ENCODE measurements at places on chromosomes 4 and X. TPM values are rescaled to one million over a fixed set of nuclear protein-coding genes. Genes with fewer than 3 reads are reported as not detected.

GRCh38 chrX:39519566-39520301 is 578.0 kb downstream of the BCOR start:
- no peak for DNase-seq

DNA sequence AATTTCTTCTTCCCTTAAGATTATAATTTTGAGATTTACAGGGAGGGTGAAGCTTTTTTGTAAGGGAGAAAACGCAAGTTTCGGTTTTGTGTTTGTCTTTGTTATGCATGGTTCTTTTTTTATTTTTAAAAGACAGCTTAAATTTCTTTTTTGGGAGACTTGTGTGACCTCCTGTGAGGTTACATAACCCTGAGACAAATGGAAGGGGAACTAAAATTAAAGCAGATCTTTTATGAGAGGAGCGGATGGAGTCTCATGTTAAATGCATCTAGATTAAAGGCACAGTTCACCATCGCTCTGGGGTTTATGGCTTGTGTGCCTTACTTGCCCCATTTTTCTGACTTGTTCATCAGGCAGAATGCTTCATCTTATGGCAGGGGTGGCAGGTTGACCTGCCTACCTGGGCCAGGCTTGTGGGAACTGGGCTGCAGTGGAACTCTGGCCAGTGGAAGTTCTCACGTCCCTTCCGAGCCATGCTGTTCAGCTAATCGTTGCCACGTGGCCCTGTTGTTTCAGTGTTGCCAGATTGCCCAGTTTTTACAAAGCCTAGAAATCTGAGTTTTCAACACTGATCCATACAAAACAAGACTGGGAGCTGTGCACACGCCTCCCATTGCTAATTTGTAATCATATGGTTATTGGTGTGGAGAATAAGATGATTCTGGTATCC is 291.8 kb downstream of the ARHGAP10 start:
- DNase-seq = no peak

DNA sequence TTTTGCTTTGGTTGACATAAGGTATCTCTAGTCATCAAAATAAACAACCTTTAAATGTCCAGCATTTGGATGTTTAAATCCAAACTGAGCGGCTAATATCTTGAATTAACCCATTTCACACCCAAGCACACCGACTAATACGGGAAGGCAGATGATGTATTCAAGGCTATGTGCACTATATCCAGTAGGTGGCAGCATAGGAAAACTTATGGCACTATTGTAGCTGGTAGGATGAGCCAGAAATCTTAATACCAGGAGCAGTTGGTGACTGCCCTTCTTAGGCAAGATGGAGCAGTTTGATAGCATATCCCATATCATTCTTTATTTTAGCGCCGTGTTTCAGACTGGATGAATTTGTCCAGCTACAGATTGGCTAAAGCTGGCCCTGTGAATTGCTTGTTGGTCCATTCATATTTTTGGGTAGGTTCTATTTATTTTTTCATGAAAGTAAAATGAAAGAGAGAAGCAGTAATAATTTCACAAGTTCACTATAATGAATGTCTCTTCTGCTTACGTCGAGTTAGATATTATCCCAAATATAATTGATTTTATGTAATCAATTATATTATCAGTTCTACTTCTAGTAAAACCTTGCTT is 24.4 kb downstream of the UCHL1 start:
- DNase-seq = peak; percentile 78

MAGEA2B gene
- not detected for total RNA-seq

DNA sequence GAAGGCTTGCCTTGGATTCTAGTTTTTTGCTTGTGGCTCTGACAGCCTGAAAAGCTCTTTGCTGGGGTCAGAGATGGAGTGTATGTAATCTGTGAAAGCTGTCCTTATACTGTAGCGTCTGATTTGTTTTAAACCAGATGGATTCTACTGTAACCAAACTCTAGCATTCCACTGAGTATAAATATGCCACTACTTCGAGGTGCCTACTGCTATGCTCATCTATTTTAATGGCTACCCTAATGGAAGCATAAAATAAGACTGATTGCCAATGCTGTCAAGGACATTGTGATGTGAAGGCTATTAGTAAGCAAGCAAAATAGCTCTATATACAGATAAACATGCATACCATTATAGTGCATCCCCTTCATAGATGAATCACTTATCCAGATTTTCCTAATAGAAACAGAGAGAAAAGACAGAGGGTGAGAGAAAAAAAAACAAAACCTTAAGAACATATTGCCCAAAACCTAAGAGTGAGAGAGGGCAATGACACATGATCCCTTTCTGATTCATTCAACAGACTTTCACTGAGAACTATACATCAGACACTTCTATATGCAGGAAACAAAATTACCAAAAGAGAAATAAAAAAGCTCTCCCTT is 1025.8 kb upstream of the LCORL start:
- no peak for DNase-seq

RS1 gene
- total RNA-seq = not detected

DNA sequence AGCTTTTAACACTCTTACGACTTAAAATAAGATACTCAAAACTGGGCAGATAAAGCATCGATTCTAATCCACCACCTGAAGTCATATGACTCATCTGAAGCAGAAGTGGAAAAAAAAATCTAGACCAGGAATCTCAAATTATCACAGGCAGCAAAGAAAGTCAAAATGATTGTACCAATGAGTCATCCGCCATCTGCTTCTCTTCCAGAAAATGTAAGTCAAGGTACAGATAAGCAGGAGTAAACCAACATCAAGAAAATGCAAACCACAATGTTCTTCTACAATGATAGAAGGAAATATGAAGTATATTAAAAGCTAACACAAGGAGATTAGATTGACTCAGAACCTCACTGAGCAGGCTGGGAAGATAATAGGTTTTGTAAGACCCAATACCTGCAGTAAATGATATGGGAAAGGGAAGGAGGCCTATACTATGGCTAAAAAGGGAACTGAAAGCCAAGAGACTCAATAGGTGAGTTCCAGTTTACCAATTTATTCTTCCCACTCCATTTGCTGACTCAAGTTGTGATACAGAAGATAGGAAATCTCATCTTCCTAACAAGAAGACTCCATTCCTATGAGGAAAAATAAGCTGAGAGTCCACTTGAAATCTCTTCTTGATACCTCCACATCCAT is 88.4 kb upstream of the TET2 start:
- no peak for DNase-seq

STBD1 gene
- total RNA-seq = 3.5 TPM

- no peak for DNase-seq
Observed at GRCh38 chr4:102575369-102576129, 74.4 kb downstream of the NFKB1 start.

DNA sequence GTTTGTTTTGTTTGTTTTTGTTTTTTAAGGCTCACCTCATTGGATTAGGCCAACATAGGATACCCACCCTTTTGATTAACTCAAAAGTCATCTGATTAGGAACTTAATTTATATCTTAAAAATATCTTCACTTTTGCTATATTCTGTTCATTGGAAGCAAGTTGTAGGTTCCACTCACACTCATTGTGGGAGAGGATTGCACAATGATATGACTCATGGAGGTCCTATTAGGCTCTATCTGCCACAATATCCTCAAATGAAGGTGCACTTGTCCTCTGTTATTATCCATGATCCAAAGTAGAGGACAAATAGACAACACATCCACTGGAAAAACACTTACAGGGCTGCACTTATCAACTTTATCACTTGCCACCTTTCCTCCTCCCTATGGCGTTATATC is 60.5 kb upstream of the ADAMTS3 start:
- no peak for DNase-seq

GRCh38 chr4:88804234-88804633 is 106.6 kb upstream of the NAP1L5 start:
- DNase-seq = no peak

GRCh38 chr4:181959121-181959520 is 284.1 kb upstream of the TENM3 start:
- no peak for DNase-seq

DNA sequence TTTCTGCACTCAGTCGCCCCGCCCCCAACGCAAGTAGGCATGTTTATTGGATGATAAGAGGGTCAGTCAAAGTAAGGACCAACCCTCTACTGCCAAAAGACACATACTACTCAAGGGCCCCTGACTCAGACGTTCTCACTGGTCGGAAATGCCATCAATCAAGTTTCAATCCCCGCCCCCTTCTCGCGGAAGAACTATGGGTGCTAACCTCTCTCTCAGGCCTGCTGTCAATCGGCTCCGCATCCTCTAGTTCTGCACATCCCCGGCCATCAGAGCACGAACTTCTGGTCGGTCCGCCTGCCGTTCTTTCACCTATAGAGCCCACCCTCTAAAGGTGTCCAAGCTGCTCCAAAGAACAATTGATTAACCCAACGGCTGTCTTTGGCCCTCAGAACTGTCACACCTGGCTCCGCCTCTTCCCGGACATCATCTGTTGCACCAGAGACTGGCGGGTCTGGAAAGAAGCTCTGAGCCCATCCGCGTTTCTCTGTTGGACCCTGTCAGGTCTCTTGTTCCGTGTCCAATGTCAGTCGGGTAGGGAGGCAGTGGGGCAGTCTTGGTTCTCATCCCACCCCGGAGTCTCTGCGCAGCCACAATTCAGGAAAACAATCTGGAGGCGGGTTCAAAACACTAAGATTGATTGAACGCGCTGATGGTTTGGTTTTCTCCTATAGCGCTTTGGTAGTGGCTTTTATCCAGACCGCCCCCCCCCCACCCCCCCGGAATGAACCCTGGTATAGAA is 15.2 kb downstream of the NDUFB11 start:
- DNase-seq = peak; percentile 77

GRCh38 chr4:185322803-185323202 is 72.9 kb downstream of the LRP2BP start:
- DNase-seq = no peak

- DNase-seq = no peak
Observed at GRCh38 chrX:153773218-153773611, 7.6 kb upstream of the SRPK3 start.

EXOC1L gene
- total RNA-seq = not detected

SMAD1 gene
- 264 TPM for total RNA-seq

DNA sequence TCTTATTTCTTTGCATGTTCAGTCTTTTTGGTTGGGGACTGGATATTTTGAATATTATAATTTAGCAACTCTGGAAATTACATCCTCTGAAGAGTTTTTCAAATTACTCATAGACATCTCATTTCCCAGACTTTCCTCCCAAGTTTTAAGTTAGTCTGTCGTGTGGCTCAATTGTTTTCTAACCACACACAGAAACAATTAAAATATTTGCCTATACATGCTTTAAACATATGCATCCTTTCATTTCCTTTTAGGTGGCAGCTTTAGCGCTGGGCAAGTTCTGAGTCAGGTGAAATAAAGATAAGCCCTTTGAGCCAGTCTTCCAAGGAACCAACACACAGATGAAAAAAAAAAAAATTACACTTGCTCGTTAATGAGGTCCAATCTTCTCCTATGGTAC is 307.0 kb upstream of the SPOCK3 start:
- DNase-seq = no peak

DNA sequence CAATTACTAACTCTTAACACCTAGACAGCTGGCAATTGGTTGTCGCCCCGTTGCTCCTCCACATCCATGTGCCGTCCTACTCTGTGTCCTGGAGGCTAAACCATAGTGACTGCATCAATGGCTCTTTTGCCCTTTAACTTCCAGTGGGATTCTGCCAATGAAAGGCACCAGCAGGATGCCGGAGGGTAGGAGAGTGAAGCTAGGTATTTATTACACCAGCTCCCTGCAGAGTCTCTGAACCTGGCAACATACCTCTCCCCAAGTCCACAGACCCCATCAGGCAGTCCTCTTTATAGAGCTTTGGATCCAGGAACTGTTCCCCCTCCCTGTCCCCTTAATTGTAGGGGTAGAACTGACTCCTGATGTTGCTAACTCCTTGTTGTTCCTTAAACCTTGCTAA is 426.8 kb downstream of the HNRNPD start:
- DNase-seq = no peak

- no peak for DNase-seq
Observed at GRCh38 chrX:19675731-19676130, 160.4 kb upstream of the MAP3K15 start.

DNA sequence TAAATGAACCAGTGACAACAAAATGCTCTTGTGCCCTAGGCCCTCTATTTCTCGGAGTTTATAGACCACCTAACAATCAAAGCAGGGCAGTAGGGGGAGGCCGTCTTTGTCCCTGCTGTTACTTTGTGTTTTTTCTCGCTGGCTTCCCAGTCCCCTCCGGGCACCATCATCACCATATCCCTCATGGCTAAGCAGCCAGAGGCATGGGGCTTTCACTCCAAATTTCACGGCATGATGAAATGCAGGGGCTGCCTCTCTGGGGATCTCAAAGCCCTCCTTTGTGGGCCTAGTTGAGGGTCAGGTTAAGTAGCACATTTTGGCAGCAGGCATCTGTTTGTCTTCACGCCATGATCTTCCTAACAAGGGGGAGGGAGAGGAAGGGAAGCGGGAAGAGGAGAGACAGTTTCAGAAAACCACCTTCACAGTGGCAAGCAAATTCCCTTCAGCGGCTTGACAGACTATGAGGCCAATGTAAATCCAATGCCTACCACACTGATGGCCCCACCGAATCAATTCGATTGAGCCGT is 91.9 kb downstream of the ANOS1 start:
- no peak for DNase-seq

GRCh38 chrX:11059933-11060332 is 51.2 kb upstream of the HCCS start:
- DNase-seq = no peak

KCND1 gene
- 0.78 TPM for total RNA-seq

GRCh38 chr4:4185528-4185927 is 41.2 kb downstream of the OTOP1 start:
- DNase-seq = no peak

GRCh38 chrX:40391662-40392061 is 189.1 kb upstream of the ATP6AP2 start:
- no peak for DNase-seq

DNA sequence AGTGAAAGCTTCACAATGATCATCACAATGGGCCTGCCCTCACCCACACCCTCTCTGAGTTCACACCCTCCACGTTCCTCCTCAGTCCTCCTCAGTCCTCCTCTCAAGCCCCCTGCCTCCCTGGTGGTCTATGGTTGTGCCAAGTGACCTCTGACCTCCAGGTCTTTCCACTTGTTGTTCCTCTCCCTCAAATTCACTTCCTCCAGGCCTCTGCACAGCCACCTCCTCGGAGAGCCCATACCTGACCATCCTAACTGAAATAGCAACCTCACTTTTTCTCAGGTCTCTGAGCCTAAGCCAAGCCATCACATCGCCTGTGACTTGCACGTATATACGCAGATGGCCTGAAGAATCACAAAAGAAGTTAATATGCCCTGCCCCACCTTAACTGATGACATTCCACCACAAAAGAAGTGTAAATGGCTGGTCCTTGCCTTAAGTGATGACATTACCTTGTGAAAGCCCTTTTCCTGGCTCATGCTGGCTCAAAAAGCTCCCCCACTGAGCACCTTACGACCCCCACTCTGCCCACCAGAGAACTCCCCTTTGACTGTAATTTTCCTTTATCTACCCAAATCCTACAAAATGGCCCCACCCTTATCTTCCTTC is 293.4 kb upstream of the TENM3 start:
- no peak for DNase-seq

DNA sequence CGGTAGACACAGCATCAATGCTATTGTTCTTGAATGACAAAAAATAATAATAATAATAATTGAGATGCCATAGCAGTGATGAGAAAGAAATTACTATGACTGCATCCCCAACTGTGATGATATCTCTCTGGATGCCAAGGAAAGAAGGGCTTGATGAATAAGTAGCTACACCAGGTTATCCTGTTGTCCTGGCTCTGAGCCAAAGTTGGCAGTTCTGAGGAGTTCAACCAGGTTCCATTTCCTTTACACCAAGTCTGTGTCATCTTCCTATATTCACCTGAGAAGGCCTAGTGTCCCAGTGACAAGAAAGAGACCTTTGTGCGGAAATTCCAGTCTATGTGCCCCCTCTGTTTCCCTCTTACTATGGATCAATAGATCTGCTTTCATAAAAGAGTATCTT is 3.4 kb upstream of the MAML3 start:
- DNase-seq = no peak

- no peak for DNase-seq
Observed at GRCh38 chrX:19824603-19825002, 62.8 kb downstream of the SH3KBP1 start.
